Kidney epithelial cell (primary cell): ENCODE measurements at places on chromosomes 2 and 18. TPM values are rescaled to one million over a fixed set of nuclear protein-coding genes. Genes with fewer than 3 reads are reported as not detected.

DNA sequence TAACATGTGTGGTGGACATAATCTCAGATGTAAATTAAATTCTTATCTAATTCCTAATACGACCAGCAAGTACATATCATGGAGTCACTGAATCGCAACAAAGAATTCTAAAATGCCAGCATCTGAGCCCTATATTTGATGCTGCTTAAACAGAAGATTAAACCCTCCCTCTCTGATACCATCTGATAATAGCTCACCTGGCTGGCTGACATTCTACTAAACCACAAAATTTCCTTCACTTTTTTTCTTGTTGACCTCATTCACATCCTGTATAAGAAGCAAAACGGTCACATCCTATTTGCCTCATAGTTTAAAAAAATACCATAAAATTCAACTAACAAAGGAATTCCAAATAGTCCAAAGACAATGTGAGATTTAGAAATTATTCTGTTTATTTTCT is 371.6 kb upstream of the SLC8A1 start:
- DNase-seq: no peak

GRCh38 chr2:106649306-106649705 is 162.1 kb downstream of the CD8B2 start:
- no peak for DNase-seq

DNA sequence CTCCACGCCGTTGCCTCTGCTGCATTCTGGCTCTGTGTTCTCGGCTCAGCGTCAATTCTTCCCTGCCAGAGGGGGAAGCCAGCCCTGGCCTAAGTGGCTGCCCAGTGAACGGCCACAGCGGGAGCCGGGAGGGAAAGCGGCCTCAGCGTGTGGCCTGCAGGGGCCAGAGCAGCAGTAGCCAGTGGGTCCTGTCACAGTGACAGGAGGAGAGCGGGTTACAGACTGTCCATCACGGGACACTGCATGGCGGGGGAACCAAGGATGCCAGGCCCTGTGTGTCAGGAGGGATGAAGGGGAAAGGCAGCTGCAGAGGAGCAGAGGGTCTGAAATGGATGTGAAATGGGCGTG is 39.7 kb downstream of the PDIA6 start:
- no peak for DNase-seq

DNA sequence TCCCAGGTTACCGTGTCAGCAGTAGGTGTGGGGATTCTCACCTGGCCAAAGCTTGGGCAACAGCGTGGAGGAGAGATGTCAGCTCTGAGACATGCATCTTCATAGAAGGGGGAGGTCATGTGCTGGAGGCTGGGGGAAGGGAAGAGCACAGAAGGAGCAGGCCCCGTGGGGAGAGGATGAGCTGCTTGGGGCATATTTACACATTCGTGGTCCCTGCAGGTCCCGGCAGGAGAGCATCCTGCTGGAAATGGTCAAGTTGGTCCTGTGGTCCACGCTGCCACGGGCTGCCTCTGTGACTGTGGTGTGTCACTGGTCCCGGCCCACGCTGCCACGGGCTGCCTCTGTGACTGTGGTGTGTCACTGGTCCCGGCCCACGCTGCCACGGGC is 195.1 kb upstream of the TWIST2 start:
- no peak for DNase-seq

DNA sequence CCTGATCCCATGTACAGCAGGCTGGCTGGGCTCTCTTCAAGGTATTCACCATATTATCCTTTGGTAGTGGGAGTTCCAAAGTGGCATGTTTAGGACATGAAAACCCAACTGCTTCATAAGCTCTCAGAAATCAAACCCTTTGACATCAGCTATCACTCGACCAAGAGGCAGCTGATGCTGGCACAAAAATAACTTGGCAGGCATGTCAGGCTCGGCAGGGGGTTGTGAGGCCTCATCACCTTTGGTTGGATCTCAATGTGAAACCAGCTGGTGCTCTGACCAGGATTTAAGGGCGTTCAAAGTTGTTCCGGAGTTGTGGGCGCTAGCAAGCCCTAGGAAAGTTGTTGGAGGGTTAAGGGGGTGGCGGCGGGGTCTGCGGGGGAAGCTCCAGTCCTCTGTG is 171.9 kb downstream of the FHOD3 start:
- no peak for DNase-seq

DNA sequence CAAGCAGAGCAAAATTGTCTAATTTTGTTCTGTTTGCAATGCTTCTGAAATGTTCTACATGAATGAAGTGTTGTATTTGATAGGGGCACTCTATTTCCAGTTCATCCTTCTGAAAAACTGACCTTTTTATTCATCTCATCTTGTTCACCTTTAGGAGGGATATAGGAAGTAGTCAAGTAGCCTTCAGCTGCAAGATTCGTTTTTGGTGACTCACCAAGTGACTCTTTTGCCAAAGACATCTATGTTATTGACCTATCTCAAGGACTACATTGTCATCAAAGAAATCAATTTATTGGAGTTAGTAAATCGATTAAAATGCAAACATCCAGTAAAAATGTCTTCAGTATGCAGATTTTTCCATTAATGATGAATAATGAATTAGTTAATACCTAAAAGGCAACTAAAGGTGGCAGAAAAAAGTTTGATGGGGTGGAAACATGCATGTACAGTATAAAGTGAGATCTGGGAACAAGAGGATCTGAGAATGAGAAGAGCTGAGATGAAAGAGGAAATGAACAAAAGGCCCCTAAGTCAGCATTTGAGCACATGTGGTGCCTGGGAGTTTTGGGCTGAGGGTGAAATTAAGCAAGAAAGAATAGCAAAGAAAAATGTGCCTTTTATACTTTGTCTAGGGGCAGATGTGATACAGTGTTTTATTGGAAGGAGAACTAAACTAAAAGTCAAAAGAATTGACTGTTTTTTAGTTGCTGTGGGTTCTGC is 255.1 kb upstream of the LINC00305 start:
- DNase-seq: no peak

- no peak for DNase-seq
Observed at GRCh38 chr18:13496691-13497281, 229.6 kb downstream of the FAM210A start.

KCNIP3 gene
- total RNA-seq: 5.1 and 7.2 TPM in 2 replicates

CELF4 gene
- total RNA-seq: 0.34 TPM in 1 of 2 replicates, not detected in the other
